Astrocyte (in vitro differentiated cells and primary cell): ENCODE measurements at places on chromosomes 7 and 10. TPM values are rescaled to one million over a fixed set of nuclear protein-coding genes. Genes with fewer than 3 reads are reported as not detected.

CCDC3 gene
- 25.8 and 52.1 TPM in 2 replicates for total RNA-seq

ZP3 gene
- total RNA-seq = 1.4 and 2.6 TPM in 2 replicates

C10orf53 gene
- total RNA-seq = not detected in 2 replicates

CLRN3 gene
- total RNA-seq = not detected in 2 replicates

NUP42 gene
- total RNA-seq = 36.9 and 37.0 TPM in 2 replicates

GCK gene
- total RNA-seq = 0.24 TPM in 1 of 2 replicates, not detected in the other

TMEM178B gene
- total RNA-seq = 2.2 and 3.9 TPM in 2 replicates

SFTPA2 gene
- not detected in 2 replicates for total RNA-seq

DNA sequence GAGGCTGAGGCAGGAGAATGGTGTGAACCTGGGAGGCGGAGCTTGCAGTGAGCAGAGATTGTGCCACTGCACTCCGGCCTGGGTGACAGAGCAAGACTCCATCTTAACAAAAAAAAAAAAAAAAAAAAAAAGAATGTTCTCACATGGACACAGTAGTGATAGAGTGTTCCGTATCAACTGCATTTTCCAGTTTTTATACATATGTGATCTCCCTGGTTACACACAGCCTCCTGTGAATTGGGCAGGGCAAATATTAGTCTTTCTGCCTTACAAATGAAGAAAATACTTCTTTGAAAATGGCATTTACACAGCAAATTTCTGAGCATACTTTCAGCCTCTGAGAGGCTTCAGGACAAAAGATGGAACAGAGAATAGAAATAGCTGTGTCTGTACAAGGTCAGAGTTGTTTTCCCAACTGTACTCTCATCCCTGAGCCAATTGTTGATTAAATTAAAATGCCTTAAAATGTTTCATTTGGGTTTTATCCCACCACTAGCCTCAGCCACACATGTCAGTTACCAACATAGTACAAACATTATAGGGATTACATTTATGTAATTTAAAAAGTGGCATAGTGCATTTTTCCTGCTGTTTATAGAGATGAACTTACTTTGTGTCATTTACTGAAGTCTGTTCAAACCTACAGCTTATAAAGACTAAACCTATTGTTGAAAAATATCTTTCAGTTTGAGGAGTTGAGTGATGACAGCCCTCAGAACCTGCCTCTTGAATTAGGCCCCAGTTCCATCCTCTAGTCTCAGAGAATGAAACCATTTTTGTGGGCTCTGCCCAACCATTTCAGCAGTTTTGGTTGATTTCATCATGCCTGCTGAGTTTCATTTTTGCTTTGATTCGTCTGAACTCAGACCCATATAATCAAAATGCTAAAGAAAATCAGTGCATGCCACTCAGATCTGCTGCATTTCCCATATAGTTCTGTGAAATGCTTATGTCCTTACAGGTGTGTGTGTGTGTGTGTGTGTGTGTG is 609.4 kb upstream of the C7orf33 start:
- no peak for DNase-seq

- peak; percentile 16 for DNase-seq
These were observed 125.0 kb downstream of the FAM53B start for GRCh38 chr10:124619195-124619594.

GRCh38 chr7:22972207-22972606 is 41.7 kb downstream of the HYCC1 start:
- DNase-seq = no peak

DNA sequence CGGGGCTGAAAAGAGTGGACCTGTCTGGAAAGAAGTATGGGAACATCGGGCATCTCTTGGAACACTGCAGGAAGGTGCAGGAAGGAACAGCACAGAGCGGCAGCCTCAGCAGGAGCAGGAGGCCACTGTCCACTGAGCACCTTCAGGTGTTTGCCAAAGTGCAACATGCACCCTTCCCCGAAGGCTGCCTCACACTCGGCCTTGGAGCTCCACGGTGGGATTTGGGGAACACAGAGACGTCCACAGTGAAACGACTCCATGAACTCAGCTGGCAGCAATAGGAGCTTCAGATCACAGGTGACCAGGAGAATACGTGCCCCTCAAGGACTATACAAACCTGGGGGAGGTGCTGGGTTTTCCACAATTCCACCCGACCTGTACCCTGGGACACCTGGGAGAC is 140.3 kb upstream of the RET start:
- DNase-seq = no peak

DNA sequence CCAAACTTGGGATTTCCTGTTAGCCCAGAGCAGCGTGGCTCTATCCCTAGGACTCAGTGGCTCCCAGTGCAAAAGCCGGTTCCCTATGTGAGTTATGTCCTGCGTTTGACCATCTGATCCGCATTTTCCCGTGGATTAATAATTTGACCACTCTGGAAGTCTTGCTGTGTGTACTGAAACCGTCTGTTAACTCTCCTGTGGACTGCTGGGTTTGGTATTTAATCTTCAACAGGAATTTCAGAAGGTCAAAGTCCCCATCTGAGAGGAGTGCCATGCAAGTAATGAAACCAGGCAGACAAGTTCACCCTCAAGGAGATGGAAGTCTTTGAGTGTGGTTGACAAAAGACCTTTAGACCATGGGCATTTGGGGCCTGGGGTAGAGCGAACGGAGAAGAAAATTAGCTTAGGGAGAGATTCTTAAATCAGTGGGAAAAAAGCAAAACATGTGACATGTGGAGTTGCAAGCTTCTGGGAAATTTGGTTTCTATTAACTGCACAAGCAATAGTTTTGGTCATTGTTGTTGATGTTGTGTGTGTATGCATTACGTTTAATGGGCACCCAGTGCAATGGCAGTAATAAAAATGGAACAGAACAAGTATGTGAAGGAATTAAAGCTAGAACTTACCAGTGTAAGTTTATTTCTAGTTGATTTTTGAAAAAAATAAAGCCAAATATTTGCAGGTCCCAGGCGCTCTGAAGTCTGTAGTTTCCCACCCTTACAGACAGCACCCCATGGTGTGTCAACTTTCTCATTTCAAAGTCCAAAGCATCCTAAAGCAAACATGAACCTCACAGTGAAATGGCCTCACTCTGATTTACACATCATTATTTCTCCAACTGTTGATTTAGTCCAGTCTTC is 38.2 kb downstream of the LYZL1 start:
- DNase-seq = no peak

- peak; percentile 99 for DNase-seq
These were observed 128.4 kb downstream of the BICC1 start for GRCh38 chr10:58641095-58641531.

DNA sequence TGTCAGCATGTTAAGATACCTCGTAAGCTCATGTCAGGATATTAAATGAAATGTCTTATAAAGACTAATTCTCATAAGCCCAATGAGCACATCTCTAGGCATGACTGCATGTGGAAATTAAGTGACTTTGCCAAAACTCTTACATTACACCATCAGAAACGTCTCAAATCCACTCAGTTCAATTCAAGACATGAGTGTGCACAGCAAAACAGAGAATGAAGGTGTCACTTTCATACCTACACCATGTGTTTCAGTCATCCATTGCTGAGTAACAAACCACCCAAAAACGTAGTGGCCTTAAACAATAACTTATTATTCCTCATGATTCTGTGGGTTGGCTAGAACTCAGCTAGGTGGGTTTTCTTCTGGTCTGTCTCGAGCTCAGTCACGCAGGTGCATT is 99.8 kb downstream of the ATE1 start:
- DNase-seq = no peak

GRCh38 chr7:158283016-158283974 is 304.3 kb downstream of the PTPRN2 start:
- DNase-seq = no peak

GRCh38 chr7:466465-467191 is 53.0 kb downstream of the PDGFA start:
- no peak for DNase-seq

- no peak for DNase-seq
These were observed 33.3 kb upstream of the FXYD4 start for GRCh38 chr10:43338117-43338516.

- no peak for DNase-seq
These were observed 61.4 kb downstream of the ABI1 start for GRCh38 chr10:26799342-26799741.

DNA sequence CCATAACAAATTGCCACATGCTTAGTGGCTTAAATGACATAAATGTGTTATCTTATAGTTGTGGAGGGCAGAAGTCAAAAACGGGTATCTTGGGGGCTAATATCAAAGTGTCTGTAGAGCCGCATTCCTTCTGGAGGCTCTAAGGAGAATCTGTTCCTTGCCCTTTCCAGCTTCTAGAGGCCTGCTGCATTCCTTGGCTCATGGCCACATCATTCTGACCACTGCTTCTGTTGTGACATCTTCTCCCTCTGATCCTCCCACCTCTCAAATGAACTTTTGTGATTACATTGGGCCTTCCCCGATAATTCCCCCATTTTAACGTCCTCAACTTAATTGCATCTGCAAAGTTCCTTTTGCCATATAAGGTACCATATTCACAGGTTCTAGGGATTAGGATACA is 76.1 kb downstream of the CYP26A1 start:
- peak; percentile 60 for DNase-seq

- no peak for DNase-seq
These were observed 93.6 kb upstream of the MXI1 start for GRCh38 chr10:110113670-110114337.

DNA sequence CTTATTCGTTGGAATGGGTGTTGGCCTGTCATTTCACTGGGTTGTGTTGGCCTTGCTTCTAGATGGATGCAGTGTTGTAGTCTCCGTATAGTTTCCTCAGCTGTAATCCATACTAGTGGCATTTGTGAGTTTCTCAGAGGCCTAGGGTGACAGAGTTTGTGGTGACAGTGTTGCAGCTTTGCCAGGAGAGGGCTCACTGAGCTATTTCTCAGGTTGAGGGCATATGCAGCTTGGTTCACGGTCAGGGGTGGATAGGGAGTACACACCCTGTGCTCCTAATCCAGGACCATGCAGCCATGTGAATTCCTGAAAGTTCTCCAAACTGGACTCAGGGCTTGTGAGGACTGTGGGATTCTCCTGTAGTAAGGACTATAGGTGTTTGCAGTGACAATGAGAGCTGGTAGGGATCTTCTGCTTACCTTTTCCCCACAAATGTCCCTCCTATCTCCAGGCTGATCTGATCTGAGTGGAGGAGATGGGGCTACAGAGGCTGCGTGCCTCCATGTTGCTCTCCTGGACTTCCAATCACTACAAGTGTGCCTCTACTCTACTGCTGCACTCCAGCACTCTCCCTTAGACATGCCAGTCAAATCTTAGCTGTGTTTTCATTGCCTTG is 229.0 kb downstream of the STK31 start:
- DNase-seq = peak; percentile 10

DNA sequence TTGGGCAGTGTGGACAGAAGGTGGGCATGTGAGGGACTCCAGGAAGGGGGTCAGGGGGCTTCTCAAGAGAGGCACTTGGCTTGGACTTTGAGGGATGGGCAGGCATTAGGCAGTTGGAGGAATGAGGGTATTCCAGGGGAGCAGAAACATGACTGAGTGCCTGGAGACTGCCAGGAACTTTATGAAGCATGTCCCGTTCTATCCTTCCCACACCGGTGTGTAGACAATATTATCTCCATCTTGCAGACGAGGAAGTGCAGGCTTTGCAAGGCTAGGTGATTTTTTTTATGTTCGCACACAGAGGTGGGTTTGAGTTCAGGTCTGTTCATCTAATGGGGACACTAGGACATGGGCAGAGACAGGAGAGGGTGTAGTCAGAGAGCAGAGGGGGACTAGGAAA is 162.7 kb downstream of the RPS24 start:
- no peak for DNase-seq

DNA sequence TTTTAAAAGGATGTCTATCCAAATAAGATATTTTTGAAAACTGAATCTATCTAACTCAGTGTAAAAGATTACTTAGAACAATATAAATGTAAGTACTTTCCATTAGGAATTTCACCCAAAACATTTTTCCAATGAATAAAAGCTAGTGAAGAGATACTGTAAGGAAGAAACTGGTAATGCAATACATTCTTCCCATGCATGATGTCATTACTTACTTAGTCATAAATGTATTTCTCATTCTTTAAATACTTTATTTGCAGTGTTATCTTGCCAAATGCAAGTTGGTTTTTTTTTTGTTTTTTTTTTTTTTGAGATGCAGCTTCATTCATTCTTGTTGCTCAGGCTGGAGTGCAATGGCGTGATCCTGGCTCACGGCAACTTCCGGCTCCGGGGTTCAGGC is 265.6 kb downstream of the PHF14 start:
- no peak for DNase-seq

GRCh38 chr7:152081088-152081487 is 55.6 kb downstream of the GALNT11 start:
- no peak for DNase-seq

- peak; percentile 84 for DNase-seq
These were observed 640.2 kb downstream of the ARL4A start for GRCh38 chr7:13327669-13328068.

GRCh38 chr10:77032188-77032570 is 605.4 kb downstream of the KCNMA1 start:
- DNase-seq = no peak

- no peak for DNase-seq
These were observed 5.2 kb upstream of the IGF2BP3 start for GRCh38 chr7:23475576-23475839.

- peak; percentile 78 for DNase-seq
These were observed 7.1 kb upstream of the ZNF117 start for GRCh38 chr7:64997927-64998391.

- no peak for DNase-seq
These were observed 8.4 kb upstream of the PURB start for GRCh38 chr7:44893710-44894234.

- no peak for DNase-seq
These were observed 7.5 kb downstream of the INTS1 start for GRCh38 chr7:1496531-1497292.

- DNase-seq = no peak
These were observed 63.3 kb upstream of the THSD7A start for GRCh38 chr7:11895337-11895736.

- DNase-seq = no peak
These were observed at the start of gene ASB10 for GRCh38 chr7:151186640-151187408. TSS of gene ASB10 (minus strand) at chr7:151187250. CDS start at chr7:151187130, 120 bp downstream.

- DNase-seq = peak; percentile 75
These were observed 1.6 kb downstream of the KLHDC10 start for GRCh38 chr7:130071701-130072622.
